ENCODE measurements at places on chromosomes 11 and 22. TPM values are rescaled to one million over a fixed set of nuclear protein-coding genes. Genes with fewer than 3 reads are reported as not detected.

The CLCF1 gene
- 3.7 TPM for total RNA-seq

DNA sequence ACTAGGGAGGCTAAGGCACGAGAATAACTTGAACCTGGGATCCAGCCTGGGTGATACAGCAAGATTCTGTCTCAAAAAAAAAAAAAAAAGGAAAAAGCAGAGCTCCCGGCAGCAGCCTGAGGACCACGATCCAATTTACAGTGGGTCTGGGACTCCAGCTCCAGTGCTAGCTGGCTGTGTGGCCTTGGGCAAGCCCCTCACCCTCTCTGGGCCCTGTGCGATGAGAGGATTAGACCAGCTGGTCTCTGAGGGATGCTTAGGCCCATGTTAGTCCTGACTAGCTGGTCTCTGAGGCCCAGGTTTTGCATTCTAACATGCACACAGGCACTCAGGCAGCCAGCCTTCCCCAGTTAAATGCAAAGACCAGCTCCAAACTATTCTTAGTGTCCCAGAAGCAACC lies 13.7 kb downstream of the CARD10 start:
- H3K4me1 ChIP-seq, result peaks cover 20% of the 10 kb centered on the region
- no peaks in the 10 kb centered on the region for H3K36me3 ChIP-seq
- H3K27ac ChIP-seq, result no peak overlapping the region

DNA sequence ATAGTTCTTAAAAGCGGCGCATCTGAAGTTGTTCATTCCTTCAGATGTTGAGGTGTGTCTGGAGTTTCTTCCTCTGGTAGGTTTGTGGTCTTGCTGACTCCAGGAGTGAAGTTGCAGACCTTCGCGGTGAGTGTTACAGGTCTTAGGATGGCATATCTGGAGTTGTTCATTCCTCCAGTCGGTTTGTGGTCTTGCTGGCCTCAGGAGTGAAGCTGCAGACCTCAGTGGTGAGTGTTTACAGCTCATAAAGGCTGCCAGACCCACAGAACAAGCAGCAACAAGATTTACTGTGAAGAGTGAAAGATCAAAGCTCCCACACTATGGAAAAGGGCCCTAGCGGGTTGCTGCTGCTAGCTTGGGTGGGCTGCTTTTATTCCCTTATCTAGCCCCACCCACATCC lies 201.7 kb upstream of the PDGFD start:
- H3K4me1 ChIP-seq, result no peaks in the 10 kb centered on the region
- H3K36me3 ChIP-seq, result no peaks in the 10 kb centered on the region
- no peak overlapping the region for H3K27ac ChIP-seq
- H3K4me3 ChIP-seq, result no peak overlapping the region
- H3K27me3 ChIP-seq, result no peaks in the 10 kb centered on the region

DNA sequence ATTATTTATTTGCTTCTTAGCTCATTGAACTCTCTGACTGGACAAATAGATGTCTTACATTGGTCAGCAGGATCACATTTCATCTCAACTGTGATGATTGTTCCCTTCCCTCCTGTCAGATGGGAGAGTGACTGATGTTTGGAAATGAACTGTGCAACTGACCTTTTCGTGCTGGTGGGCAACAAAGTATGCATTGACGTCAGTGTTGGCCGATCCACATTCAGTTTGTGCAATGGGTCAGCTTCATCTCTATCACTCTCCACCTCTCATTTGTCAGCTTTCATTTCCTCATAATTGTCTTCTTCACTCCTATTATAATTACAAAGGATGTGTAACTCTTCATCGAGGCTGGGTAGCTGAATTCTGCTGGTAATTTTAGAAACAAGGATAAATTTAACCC lies 71.3 kb downstream of the PPP2R1B start:
- H3K36me3 ChIP-seq, result no peaks in the 10 kb centered on the region
- H3K4me1 ChIP-seq, result peaks cover 13% of the 10 kb centered on the region
- H3K27ac ChIP-seq, result no peak overlapping the region
- H3K4me3 ChIP-seq, result no peak overlapping the region
- no peaks in the 10 kb centered on the region for H3K27me3 ChIP-seq

DNA sequence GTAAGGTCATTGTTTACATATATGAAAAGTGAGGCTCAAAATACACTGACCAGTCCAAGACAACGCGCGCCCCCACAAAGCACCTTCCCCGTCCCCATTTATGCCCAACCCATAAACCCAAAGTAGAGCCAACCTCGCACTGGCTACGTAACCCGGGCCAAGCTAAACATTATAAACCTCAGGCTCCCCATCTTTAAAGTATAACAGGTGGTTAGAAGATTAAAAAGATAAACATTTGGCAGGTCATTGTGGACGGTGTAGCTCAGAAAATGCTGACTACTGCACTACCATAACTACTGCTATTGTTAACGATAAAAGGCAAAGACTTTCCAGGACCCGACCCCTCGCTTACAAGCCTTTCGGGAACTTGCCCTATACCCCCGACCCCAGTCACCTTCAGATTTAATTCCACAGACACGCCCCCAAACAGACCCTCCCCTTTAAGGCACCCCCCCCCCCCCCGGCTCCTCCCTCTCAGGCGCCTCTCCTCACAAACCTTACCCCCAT lies 470 bp downstream of the NUMA1 start:
- H3K27me3 ChIP-seq, result no peaks in the 10 kb centered on the region
- H3K36me3 ChIP-seq, result no peaks in the 10 kb centered on the region
- H3K4me3 ChIP-seq, result peak overlapping the region; percentile 85
- DNase-seq, result no peak

GRCh38 chr11:3952715-3953114 lies 97.3 kb downstream of the STIM1 start:
- no peaks in the 10 kb centered on the region for H3K36me3 ChIP-seq
- H3K4me1 ChIP-seq, result peaks cover 17% of the 10 kb centered on the region
- no peak for DNase-seq
- no peak overlapping the region for H3K27ac ChIP-seq
- no peaks in the 10 kb centered on the region for H3K27me3 ChIP-seq

All from neural progenitor cell (in vitro differentiated cells).